SK-N-SH treated with all-trans-retinoic acid at 6 μM for 48 hours (cell line): ENCODE measurements at places on chromosomes 2 and 18.
A peak's percentile ranks its signal among the peaks of the same experiment; 100 is the strongest.

GRCh38 chr2:176781570-176782217, 430.9 kb upstream of the HNRNPA3 start:
- no peak for ATAC-seq

- no peak for ATAC-seq
Measured at GRCh38 chr2:241111440-241111805, 9.3 kb upstream of the MTERF4 start.

DNA sequence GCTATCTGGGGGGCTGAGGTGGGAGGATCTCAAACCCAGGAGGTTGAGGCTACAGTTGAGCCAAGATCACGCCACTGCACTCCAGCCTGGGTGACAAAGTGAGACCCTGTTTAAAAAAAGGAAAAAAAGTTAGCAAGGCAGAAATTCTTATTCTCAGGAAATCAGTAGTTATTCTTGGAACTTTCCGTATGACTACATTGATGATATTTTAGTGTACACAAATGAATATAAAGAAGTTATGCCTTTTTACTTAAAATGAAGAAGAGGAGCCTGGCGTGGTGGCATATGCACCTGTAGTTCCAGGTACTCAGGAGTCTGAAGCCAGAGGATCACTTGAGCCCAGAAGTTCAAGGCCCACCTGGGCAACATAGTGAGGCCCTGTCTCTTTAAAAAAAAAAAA, 7.4 kb downstream of the SPDYA start:
- ATAC-seq: no peak

DNA sequence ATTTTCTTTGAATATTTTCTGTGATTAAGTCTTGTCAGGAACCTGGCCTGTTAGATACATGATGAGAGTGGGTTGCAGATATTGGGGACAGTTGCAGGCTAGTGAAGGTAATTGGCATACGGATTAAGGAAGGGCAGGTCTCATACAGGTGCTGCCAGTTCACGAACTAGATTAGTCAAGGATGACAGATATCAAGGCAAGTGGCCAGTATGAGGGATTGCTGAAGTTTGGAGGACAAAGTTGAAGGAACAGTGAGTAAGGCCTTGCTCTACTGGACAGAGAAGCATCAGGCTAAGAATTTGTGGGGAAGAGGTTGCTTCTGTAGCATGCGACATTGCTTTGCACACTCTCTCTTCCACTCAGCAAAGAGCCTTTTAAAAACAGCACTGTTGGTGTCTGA, 12.8 kb upstream of the NCOA1 start:
- ATAC-seq: no peak

DNA sequence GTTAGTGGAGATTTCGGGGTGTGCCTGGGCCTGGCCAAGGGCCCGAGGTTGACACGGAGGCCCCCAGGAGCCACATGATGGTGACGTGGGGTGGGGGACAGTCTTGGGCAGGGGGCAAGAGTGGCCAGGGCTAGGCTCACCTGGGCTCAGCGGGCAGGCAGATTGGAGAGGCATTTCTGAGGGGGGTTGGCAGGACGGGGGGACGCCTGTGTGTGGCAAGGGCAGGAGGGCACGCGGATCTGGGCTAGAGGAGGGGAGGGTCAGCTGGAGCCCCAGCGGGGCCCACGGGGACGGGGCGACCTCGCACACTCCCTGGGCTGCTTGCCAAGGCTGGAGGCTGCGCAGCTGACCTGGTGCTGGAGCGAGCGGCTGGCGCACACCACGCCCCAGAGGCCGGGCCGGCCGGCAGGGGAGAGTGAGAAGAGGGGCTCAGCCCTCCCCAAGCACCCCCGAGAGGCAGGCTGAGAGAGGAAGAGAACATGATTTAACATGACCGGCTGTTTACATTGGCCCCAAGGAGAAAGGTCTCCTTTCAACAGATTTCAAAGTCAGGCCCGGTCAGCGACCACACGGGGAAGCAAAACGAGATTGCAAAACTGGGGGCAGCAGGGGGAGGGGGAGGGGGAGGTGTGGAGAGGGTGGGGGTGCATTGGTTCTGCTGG, 38.0 kb upstream of the SNED1 start:
- no peak; the same call in 2 of the 3 replicates for ATAC-seq

DNA sequence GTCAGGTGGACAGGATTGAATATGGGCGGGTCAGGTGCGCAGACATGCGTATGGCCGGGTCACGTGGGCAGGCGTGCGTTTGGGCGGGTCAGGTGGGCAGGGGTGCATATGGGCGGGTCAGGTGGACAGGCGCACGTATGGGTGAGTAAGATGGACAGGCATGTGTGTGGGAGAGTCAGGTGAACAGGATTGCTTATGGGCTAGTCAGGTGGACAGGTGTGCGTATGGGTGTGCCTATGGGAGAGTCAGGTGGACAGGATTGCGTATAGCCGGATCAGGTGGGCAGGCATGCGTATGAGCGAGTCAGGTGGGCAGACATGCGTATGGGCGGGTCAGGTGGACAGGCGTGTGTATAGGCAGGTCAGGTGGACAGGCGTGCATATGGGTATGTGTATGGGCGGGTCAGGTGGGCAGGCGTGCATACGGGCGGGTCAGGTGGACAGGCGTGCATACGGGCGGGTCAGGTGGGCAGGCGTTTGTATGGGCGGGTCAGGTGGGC, 30.3 kb upstream of the KLF11 start:
- ATAC-seq: no peak

DNA sequence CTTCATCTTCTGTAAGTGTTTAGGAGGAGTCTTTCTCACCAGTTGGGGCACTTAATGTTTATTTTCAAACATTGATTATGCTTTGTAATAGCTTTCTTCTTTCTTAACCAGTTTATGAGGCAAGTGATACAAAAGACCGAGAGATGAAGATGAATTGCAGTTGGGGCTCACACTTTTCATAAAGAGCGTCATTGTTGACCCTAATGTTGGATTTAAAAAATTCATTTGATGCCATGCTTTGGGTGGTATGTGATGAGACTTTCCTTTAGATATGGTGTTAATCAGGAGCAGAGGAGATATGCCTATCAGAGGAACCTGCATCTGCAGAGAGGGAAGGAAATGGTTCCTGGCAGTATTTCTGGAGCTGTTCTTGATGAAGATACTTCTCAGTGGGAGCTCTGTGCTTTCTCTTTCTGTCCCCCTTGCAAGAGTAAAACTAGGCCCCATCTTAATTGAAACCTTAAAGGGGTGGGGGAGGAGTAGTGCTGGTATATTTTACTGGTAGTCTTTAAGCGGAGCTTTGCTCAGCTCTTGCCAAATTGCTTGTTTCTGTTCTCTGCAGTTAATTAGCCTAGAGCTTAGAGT, 2.3 kb downstream of the EML4 start:
- ATAC-seq: peak; percentile 4

DNA sequence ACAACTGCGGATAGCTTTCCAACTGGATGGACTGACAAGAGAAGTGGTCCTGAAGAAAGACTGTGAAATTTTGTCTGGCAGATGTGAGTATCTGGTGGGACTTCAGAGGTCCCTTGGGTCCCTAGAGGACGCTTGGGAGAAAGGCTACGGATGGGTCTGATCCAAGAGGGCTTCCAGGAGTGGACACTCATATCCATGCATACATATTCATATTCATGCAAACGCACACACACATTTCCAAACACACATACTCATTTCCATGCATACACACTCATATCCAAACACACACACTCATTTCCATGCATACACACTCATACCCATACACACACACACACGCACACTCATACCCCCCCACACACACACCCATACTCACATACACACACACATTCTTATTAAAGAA, 200.2 kb upstream of the DDX18 start:
- ATAC-seq: no peak

DNA sequence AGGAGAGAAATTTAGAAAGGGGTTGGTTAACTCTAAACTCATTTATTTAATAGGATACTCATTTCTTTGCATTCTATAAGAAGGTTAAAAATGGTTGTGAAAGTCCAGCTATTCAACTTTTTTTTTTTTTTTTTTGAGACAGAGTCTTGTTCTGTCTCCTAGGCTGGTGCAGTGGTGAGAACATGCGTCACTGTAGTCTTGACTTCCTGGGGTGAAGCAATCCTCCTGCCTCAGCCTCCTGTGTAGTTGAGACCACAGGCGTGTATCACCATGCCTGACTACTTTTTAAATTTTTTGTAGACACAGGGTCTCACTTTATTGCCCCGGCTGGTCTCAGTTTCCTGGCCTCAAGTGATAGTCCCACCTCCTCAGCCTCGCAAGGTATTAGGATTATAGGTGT, 11.9 kb downstream of the ELP2 start:
- ATAC-seq: no peak

- ATAC-seq: no peak
Measured at GRCh38 chr18:50069422-50069821, 125.5 kb downstream of the MYO5B start.

- no peak for ATAC-seq
Measured at GRCh38 chr18:52567360-52567759, 227.4 kb downstream of the DCC start.
